ENCODE measurements at places on chromosomes 1 and 21.

- DNase-seq: no peak
Measured at GRCh38 chr1:68384872-68385411, 64.8 kb downstream of the RPE65 start.

DNA sequence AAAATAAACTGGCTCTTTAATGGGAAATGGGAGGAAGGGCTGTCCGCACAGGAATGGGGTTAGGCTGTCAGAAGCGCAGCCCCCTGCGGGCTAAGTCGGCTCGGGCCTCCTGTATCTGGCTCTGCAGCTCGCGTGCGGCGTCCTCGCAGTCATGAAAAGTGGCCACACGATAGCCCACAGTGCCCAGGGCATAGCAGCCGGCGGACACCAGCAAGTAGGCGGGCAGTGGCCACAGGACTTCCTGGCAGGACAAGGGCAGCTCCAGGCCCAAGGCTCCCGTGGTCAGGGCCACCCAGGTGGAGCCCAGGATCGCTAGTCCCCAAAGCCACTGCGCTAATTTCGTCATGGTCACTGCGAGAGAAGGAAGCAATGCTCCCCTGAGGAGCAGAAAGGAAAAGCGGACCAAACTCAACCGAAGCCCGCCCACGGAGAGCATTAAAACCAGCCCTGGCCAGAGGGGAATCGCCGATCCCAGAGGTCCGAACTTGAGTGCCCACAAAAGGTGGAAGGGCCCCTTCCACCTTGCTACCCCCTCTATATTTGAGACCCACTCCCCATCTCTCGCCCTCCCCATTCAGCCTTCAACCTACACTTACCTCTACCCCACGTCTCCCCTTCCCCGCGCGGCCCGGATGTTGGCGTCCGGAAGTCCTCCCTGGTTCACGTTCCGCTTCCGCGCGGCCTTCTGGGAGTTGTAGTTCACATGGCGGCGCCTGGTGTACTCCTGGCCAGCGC, at the start of gene DPM3:
Gene DPM3 (minus strand): TSS at position 637 of the 735 bp plus-strand sequence. CDS start 291 bp downstream, at position 346.
- DNase-seq: peak; percentile 90

DNA sequence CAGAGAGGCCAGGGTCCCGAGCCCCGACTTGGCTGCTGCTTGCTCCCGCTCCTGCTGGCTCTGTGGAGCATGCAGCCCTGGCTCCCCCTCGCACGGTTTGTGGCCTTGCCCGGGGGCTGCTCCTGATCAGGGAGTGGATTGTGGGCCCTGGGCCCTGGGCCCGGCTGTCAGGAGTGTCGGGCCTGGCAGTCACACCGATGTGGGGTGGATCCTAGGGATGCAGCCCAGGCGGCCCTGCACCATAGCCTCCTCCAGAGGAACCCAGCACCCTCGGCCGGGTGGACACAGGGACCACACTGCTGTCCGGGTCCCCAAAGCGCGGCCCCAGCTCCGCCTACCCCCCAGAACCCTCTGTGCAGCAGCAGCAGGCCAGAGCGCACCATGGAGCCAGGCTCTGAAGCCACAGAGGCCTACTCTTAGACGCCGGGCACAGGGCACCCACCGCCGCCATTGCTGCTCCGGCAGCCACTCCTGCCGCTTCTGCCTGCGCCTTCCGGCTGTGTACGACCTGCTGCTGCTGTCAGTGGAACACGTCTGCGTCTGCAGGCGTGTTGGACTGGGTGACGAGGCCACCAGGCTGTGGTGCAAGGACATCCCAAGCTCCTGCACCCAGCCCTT, 9.4 kb downstream of the SLX9 start:
- no peak for DNase-seq

GRCh38 chr1:33578557-33579448, 106.4 kb downstream of the ZSCAN20 start:
- no peak for DNase-seq

GRCh38 chr1:208254862-208255261, 10.7 kb upstream of the PLXNA2 start:
- DNase-seq: no peak

DNA sequence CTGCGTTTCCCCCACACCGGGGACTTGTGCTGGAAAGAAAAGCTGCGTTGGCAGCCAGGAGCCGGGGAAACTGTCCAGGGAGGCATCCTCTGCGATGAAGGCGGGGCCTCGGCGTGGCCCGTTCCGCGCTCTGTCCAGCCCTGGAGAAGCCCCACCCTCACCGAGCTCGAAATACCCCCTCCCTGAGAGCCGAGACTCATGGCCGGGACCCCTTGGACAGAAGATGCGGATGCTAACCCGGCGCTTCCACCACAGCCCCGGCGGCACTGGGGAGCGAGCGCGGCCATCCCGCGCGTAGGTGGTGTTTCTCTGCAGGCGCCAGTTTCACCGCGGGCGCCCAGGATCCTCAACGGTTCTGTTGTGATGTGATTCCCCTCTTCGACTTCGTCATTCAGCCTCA, 31.6 kb downstream of the PDE9A start:
- DNase-seq: no peak

DNA sequence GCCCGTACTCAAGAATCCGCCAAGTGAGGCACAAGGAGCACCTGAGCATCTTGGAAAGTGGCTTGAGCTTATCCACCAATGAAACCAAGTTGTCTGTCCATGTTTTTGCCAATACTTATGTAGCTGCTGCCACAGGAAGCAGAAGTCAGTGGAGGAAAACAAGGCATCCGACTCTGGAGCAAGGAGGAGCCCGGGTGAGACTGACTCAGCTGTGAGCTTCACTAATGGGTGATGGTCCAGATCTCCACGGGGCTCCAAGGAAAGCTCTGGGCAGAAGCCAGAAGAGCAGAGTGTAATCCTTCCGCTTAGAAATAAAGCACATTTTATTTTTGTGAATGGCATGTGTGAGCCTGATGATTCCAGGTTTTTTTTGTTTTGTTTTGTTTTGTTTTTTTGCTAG, 12.3 kb upstream of the SSR2 start:
- no peak for DNase-seq

- no peak for DNase-seq
Measured at GRCh38 chr1:207958376-207959139, 47.6 kb upstream of the CD34 start.

DNA sequence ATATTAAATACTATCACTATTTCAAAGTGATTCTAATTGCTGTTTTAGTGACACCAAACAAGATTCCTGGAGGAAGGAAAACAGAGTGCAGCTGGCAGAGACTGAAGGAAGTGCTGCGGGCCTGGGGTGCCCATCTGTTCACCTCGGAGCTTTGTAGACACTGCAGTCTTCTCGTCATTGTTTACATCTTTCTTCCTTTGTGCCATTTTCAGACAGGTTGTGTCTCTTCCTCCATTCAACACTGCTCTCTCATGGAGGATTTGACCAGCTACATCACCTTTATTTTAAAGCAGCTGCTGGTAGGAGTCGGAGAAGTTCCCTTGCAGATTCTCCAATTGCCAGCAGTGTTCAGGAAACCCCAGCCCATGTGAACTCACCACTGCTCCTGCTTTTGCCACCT, 37.3 kb downstream of the ABCA4 start:
- DNase-seq: no peak

GRCh38 chr1:30415171-30415940, 308.0 kb downstream of the MATN1 start:
- no peak for DNase-seq

DNA sequence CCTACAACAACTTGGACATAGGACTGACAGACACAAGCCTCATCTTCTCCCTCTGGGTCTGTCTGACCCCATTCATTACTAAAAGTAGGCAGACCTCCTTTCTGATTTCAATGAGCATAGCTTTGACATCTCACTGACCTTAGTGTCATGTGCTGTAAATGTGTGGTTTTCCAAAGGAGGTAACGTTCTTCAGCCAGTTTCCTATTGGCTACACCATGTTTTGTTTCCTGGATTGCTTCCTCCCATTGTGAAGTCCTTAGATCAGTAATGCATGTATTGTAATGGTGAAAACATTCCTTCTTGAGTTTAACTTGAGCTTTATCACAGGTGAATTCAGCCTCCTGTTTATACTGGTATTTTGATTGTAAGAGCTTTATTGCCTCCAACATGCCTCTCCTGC, 20.6 kb downstream of the STXBP3 start:
- DNase-seq: no peak

GRCh38 chr21:22573834-22574233, 1575.6 kb downstream of the NCAM2 start:
- no peak for DNase-seq

DNA sequence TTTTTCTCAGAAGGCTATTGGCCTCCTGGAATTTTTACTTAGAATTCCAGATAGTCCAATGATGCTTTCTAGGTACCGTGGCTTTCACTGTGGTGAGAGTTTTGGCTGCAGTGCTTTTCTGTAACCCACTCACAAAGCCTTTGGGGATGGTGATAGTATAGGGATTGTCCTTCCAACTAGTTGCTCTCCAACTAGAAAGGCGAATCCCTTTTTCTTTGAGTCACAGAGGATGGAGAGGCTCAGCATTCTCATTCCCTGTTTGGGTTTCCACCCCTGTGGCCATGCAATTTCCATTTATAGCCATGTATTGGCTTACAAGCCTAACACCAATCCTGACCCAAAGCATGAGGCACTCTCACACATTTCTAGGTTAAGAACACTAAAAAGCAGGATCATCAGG, 300.3 kb downstream of the DISC1 start:
- DNase-seq: no peak

DNA sequence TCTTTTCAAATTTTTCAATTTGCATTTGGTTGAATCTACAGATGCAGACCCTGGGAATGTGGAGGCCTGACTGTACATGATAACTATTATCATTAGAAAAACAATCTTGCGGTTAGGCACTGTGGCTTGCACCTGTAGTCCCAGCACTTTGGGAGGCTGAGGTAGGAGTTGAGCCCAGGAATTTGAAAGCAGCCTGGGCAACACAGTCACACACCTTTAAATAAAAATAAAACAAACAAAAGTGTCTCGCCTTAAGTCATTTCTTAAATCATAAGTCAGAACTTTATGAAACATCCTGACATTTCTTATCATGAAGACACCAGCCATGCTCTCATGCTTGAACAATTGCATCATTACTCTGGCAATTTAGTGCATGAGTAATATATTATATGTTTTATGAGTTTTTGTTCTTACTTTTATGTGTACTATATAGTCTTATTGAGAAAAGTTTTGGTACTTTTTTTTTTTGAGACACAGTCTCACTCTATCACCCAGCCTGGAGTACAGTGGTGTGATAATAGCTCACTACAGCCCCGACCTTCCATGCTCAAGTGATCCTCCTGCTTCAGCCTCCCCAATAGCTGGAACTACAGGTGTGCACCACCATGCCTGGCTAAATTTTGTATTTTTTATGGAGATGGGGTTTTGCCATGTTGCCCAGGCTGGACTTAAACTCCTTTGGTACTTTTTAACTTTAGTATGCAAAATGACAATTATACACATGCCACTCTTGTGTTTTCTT, 7.8 kb downstream of the TBX19 start:
- no peak for DNase-seq

DNA sequence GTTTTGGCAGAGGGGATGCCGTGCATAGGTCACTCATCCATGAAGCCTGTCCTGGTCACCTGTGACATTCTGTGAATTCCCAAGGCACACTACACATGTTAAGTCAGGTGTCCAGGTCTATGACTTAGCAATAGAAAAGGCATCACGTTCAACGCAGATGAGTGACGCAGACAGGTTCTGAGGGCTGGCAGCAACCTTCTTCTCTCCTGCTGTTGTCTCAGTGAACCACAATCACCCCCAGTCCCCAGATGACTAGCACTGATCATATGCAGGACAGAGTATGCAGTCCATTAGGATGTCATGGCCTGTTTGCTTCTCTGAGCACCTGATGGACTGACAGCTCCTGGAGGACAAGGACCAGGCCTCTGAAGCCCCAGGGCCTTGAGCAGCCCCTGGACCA, 157.8 kb upstream of the KAZN start:
- DNase-seq: no peak

GRCh38 chr1:31478167-31478566, 65.2 kb downstream of the SERINC2 start:
- no peak for DNase-seq

GRCh38 chr1:11682799-11683198, 1.9 kb upstream of the MAD2L2 start:
- DNase-seq: no peak

- no peak for DNase-seq
Measured at GRCh38 chr1:115140442-115141144, 51.3 kb upstream of the TSPAN2 start.

DNA sequence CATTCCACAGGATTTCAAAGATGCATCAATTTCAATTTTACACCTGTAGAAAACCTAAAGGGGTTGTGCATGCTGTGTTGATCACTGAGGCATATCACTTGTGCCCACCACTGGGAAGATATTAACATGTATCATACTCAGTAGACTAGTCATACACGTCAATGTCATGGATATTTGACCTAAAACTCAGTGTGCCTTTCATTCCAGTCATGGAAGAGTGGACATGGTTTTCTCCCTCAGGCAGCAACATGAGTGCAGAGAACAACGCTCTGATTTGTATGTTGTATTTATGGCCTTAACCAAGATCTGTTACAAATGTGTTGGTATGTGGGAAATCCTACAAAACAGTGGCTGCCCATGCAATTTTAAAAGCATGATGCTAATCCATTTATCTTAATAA, 6.1 kb upstream of the C1orf53 start:
- no peak for DNase-seq

DNA sequence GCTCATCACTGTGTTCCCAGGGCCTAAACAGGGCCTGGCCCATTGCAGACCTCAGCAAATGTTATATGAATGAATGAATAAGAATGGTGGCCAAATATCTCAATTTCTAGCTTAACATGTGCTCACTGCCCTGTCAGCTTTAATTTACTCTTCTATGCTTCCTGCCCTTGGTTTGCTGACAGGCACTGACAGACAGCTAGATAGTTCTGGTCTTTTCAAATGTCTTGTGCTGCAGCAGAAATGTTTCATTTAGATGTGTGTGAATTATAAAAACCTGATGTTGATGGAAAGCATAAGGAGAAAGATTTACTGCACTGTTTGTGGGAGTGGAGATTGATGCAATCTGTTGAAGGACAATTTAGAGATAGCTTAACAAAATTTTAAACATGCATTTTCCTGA, 48.9 kb downstream of the LPAR3 start:
- DNase-seq: no peak

- DNase-seq: no peak
Measured at GRCh38 chr21:44947111-44947929, 7.5 kb downstream of the SLX9 start.

GRCh38 chr1:161080441-161081405, 8.6 kb downstream of the NECTIN4 start:
- no peak for DNase-seq

- DNase-seq: no peak
Measured at GRCh38 chr1:198019126-198019525, 102.0 kb downstream of the LHX9 start.

DNA sequence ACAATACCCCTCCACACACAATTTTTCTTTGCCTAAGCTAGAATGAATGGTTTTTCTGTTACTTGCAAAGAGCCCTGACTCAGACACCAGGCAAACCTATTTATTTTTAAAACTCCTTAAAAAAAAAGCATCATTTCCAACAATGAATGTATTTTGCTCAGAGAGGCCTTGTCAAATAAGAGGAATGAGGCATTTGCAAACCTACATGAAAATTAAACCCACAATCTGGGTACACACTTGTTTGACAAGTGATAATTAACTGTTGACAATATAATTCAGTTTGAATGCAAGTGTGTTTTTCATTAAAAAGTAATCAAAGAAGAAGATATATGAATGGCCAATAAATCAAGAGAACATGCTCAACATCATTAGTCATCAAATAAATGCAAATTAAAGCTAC, 339.5 kb downstream of the PTPRU start:
- no peak for DNase-seq

GRCh38 chr1:203305809-203306088, 430 bp downstream of the BTG2 start:
- DNase-seq: no peak
